ENCODE measurements at places on chromosomes 16 and 17. TPM values are rescaled to one million over a fixed set of nuclear protein-coding genes. Genes with fewer than 3 reads are reported as not detected.

- H3K27me3 ChIP-seq: no peaks in the 10 kb centered on the region
- H3K4me1 ChIP-seq: peaks cover 21% of the 10 kb centered on the region
- H3K27ac ChIP-seq: peak overlapping the region; percentile 21
- H3K4me3 ChIP-seq: no peak overlapping the region
- H3K36me3 ChIP-seq: peaks cover 9% of the 10 kb centered on the region
Observed at GRCh38 chr17:4852567-4853207, 19.5 kb downstream of the MINK1 start.

- no peak for DNase-seq
- H3K36me3 ChIP-seq: no peaks in the 10 kb centered on the region
- no peak overlapping the region for H3K4me3 ChIP-seq
- H3K4me1 ChIP-seq: no peaks in the 10 kb centered on the region
- peaks cover 15% of the 10 kb centered on the region for H3K27me3 ChIP-seq
Observed at GRCh38 chr17:43871946-43872690, 25.1 kb downstream of the CD300LG start.

DNA sequence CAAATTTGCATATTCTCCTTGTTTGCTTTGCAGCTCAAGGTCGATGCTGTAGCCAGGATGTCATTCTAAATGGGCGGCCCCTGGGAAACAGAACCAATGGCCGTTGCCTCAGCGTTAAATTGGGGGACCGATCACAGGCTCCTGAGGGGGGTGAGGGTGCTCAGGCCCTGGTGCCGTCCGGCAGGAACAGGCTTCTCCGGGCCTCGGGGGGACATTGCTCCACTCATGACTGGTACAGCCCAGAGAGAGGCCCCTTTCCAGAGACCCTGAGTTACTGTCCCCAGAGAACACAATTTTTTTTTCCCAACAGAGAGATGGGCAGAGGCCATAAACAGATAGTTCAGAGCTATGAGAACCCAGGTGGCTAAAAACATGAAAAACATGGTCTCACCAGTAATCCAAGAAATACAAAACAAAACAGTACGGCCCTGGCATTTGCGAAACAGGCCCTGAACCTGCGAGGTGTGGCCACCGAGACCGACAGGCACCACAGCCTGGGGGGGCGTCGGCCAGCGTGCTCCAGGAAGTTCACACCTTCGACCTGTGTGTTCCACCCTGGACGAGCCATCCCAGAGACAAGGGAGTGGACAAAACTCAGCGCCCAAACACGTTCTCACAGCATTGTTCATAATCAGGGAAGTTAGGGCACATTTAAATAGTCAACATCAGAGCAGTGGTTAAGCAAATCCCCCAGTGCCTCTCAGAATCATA lies 82.8 kb downstream of the METRNL start:
- peaks cover 13% of the 10 kb centered on the region for H3K27me3 ChIP-seq
- no peak overlapping the region for H3K4me3 ChIP-seq
- no peaks in the 10 kb centered on the region for H3K4me1 ChIP-seq
- DNase-seq: no peak
- H3K27ac ChIP-seq: no peak overlapping the region

DNA sequence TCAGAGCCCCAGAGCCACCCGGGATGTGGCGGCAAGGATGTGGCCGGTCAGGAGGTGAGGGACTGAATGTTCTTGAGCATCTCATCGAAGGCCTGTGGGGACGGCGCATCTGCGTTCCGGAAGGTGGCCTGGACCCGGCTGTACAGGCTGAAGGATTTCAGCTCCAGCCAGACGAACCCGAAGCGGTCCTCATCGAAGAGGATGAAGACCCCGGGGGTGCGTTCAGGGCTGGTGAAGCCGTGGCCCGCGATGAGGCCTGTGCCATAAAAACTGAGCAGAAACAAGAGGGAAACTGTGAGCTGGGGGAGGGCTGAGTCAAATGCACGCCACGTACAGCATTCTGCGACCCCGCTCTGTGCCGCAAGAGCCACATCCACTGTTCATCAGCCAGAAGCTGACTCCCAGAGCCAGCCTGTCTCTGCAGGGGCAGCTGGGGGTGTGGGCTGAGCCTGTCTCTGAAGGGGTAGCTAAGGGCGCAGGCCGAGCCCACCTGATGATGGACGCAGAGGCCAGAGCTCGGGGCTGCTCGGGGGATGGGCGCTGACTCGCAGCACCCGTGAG lies 14.1 kb upstream of the C16orf95 start:
- H3K4me3 ChIP-seq: no peak overlapping the region
- DNase-seq: no peak
- no peak overlapping the region for H3K27ac ChIP-seq
- peaks cover 14% of the 10 kb centered on the region for H3K36me3 ChIP-seq

GRCh38 chr16:19822533-19822932 lies 62.1 kb downstream of the GPRC5B start:
- H3K4me3 ChIP-seq: no peak overlapping the region
- H3K27me3 ChIP-seq: no peaks in the 10 kb centered on the region
- H3K27ac ChIP-seq: no peak overlapping the region
- H3K36me3 ChIP-seq: no peaks in the 10 kb centered on the region
- H3K4me1 ChIP-seq: no peaks in the 10 kb centered on the region

DNA sequence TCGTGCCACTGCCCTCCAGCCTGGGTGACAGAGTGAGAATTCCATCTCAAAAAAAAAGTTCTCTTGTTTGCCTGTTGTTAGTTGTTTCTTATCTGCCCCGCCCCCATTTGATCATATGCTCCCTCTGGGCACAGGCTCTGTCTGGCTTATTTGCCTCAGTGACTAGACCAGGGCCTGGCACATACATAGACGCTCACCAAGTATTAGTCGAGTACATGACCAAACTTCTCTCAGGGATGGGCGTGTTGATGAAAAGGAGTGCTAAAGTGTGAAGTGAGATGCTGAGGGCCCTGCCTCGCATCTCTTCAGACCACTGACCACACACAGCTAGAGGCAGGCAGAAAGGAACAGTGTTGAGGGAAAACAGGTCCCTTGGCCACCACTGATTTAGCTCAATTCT lies 3.3 kb upstream of the HELZ start:
- H3K4me1 ChIP-seq: peaks cover 20% of the 10 kb centered on the region
- H3K36me3 ChIP-seq: peaks cover 4% of the 10 kb centered on the region
- H3K4me3 ChIP-seq: no peak overlapping the region
- H3K27ac ChIP-seq: no peak overlapping the region
- no peak for DNase-seq

Gene SLC5A10
- not detected for total RNA-seq

Gene SPNS2
- total RNA-seq: 1.2 TPM

Gene CCT6B
- 1.8 TPM for total RNA-seq

Gene MMP25
- total RNA-seq: 1.1 TPM
